ENCODE measurements at places on chromosomes 11 and 22. TPM values are rescaled to one million over a fixed set of nuclear protein-coding genes. Genes with fewer than 3 reads are reported as not detected.

DNA sequence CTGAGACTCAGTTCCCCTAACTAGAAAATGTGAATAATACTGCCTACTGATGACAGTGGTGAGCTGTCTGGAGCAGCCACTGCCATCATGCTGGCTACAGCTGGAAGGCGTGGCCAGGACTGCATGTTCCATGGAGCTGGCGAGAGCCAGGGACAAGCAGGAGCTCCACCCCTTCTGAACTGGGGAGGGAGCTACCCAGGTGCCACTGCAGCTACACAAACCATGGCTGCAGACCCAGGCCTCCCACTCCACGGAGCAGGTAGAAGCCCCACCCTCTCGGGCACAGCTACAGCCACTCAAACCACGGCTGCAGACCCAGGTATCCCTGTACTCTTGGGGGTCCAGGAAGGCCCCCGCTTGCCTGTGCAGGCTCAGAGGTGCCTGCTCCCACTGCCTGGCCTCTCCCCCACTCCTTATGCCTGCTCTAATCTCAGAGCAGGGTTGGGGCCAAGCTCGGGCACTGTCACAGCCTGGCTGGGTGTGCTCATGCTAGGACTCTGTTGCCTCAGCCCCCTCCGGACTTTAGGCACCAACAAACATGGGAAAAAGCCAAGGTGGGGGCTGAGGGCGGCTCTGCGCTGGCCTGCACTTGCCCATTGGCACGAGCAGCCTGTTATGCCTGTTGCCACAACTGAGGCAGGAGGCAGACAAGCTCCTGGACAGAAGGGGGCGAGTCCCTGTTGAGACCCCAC is 51.7 kb downstream of the RAB30 start:
- no peak for DNase-seq

Gene SSTR3
- total RNA-seq: 2.2 TPM

Gene POU2F3
- total RNA-seq: not detected

DNA sequence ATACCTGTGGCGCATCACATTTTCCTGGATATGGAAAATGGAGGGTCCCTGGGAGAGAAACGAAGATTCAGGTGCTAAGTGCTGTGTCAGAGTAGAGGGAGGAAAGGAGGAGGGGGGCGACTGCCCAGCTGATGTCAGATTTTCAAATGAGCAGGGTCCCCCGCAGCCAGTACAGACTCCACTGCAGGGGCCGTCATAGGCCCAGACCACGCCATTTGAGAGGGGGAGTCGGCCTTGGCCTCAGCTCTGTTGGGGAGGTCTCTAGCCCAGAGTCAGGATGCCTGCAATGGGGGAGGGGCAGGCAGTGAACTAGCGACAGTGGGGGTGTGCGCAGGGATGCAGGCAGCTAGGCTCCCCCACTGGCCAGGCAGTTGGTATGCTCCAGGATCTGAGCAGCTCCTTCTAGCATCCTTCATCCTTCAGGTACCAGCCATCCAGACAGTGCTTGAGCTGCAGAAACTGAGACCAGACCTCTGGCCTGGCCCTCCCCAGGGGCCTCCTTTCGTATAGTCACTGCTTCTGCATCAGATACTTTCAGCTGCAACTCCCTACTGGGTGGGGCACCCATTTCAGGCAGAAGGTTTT is at the start of the genes BSCL2 and GNG3:
Gene BSCL2 (minus strand): TSS at position 148 of the 585 bp plus-strand sequence. CDS start 229 bp downstream, outside the sequence.
Gene GNG3 (plus strand): TSS at position 400 of the 585 bp plus-strand sequence. CDS start 620 bp downstream, outside the sequence.
- peak; percentile 44 for DNase-seq

- DNase-seq: no peak
Observed at GRCh38 chr11:87125257-87125656, 87.5 kb downstream of the TMEM135 start.

DNA sequence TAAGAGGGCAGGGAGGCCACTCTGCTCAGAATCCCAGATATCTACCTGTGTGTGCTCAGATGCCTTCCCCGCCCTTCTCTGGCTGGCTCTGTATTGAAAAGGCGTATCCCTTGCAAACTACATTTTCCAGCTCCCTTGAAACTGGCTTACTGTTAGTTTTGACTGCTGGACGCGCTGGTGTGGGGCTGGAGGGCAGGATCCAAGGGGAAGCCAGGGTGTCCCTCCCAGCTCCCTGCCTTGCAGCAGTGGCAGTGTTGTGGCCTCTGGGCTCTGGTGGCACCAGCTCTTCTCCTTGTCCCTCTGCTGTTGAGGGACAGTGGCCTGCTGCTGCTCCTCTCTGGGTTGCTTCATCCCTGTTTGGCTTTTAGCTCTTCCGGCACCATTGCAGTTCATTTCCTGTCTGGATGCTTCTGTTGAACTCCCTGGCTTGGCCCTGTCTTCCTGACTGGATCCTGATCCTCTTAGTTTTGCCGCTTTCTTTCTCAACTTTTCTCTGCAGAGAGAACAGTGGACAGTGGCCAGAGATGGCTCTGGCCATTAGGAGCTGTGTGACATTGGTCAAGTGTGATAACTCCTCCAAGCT is 107.1 kb upstream of the PARVA start:
- DNase-seq: no peak

GRCh38 chr22:37994049-37994448 is 9.7 kb upstream of the SOX10 start:
- no peak for DNase-seq

GRCh38 chr22:50208939-50209892 is 8.4 kb downstream of the SELENOO start:
- no peak for DNase-seq

DNA sequence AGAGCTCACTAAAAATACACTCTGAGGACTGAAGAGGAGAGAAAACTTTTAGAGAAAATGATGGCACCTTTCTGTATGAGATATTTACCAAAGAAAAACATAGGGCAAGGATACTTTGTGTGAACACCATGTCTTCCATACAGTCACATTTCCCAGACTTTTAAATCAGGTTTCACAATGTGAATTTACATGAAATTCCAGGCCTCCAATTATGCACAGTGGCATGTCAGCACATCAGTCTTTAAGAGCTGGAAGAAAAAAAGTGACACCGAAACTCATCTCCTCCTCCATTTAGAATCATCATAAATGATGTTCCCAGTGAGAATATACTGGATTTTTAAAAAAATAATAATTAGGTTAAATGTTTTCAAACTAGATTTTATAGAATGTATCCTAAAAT is 232.2 kb upstream of the UBASH3B start:
- no peak for DNase-seq

GRCh38 chr22:38951734-38952133 is 5.7 kb upstream of the APOBEC3A start:
- no peak for DNase-seq

DNA sequence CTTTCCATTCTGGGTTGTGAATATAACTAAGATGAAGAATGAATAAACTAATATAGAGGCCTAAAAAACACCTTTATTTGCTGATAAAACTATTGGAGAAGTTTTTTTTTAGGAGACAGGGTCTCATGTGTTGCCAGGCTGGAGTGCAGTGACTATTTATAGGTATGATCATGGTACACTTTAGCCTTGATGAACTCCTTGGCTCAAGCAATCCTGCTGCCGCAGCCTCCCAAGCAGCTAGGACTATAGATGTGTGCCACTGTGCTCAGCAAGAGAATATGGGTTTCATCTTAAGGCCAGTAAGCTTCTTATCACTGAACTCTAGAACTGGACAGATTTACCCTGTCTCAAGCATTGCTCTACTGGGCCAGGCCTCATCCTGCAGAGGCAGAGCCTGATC is 26.6 kb downstream of the CCDC90B start:
- no peak for DNase-seq

Gene TH
- not detected for total RNA-seq

DNA sequence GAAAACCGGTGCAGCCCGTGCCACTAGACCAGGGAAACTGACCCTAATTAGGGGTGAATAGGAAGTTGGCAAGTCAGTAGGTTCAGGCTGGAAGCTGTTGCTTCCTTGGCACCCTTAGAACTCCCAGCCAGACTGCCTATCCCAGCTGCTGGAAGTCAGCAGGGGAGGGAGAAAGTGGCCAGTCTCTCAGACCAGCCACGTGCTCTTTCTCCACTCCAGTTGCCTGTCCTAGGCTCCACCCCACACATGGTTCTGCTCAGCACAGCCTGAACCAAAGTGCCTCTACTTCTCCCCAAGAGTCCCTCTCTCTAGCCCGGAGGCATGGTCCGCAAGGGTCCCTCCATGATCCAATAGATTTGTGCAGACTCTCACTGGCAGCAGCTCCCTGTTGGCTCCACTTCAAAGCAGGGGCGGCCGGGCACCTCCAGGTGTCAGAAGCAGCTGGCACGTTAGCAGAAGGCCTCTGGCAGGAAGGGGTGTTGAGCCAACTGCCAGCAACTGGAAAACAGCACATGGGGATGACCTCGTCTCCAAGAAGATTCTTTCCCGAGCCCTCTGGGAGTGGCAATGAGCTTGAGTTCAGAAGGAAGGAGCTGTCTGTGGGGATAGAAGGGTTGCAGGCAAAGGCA is 27.7 kb downstream of the ARFGAP2 start:
- DNase-seq: no peak

Gene FGF4
- total RNA-seq: not detected

DNA sequence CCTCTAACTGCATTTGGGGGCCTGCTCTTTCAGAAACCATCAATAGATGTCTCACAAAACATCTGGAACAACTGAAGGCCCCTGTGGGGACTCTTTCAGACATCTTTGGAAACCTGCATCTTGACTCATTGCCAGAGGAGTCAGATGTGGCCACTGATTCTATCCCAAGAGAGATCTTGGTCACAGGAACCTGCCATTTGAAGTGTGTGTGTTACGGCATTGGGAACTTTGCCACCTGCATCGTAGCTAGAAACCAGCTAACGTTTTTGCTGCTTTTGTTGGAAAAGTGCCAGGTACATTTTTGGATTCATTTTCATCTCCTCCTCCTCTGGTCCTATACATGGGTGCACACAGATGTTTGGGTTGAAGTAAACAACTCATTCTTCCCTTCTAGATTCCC is 4.3 kb downstream of the SRRD start:
- no peak for DNase-seq

- DNase-seq: no peak
Observed at GRCh38 chr11:63729326-63729725, 39.2 kb downstream of the ZFTA start.

- DNase-seq: peak; percentile 61
Observed at GRCh38 chr11:108733479-108734116, 68.7 kb downstream of the DDX10 start.

Gene MS4A15
- not detected for total RNA-seq

Gene C11orf86
- total RNA-seq: not detected

Gene USH1C
- total RNA-seq: not detected

DNA sequence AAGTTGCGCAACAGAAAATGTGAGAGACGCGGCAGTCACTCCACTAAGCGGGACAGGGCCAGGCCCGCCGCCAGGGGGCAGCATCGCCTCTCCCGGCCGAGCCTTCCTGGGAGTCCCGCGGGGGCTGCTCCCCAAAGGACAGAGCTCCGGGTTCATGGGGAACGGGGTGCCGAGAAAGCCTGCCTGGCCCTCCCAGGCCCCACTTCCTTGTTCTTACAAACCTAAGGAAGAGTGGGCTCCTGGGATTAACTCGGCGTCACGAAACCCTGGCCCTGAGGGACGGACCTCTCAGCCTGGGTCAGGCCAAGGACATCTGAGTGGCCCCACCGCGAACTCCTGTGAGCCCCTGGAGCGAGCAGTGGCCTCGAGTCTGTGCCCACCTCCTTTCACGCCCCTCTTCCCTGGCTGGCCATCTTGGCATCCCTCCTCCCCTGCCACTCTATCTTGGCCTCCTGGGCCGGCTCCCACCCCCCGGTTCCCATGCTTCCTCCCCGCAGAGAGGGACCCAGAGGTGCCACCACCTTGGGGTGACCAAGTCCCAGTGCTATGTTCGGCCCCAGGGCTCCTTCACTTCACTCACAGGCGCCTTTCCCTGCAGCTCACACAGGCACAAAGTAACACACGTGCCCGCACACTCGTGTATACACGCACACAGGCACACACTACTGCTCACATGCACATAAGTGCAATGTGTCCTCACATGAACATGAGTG is 99.9 kb upstream of the FGF3 start:
- peak; percentile 73 for DNase-seq

DNA sequence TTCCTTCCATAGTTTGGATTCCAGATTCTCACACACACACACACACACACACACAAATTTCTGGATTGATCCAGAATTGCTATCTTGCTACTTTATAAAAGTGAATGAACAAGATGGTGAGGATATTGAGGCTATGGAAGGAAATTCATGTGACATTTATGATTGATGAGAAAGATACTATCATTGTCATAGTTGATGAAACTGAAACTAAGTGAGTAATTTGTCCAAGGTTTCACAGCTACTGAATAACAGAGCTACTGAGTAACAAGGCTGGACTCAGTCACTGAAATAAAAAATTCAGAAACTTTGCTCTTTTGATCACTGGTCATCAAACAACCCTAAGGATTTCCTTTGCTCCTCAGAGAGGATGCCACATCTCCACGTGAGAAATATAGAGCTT is 16.2 kb downstream of the OR5D16 start:
- DNase-seq: no peak

- DNase-seq: peak; percentile 91
Observed at GRCh38 chr22:39520226-39521105, at the start of gene ATF4. Gene ATF4 (plus strand): TSS chr22:39520562. CDS start chr22:39521446, 884 bp downstream.

DNA sequence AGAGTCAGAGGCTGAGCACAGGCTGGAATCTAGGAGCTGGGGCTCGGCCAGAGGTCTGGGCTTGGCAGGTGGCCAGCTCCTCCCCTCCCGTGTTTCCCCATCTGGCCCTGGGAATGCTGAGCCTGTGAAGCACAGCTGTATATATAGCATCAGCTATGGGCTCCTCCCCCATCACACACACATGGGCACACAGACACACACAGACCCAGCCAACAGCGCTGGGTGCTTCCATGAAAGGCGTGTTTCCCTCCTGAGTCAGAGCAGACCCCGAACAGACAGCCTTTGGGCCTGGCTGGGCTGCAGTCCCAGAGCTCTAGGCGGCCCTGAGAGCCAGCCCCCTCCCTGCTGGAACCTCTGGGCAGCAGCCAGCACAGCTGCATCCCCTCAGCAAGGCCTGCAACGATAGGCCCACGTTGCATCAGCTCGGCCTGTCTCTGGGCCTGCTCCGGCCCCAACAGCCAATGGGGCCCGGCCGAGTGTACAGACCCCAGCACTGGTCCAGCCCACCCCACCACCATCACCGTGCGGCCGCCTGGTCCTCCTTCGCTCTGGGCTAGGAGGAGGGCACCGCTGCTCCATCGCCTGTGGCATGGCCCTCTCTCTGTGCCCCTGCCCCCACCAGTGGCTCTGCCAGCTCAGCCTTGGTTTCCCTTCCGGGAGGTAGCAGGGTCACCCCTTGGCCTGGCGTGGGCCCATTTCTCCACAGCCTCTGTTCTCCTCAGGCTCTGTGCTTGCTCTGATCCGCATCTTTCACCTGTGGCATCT is 7.6 kb upstream of the SERPINH1 start:
- no peak for DNase-seq

- DNase-seq: peak; percentile 40
Observed at GRCh38 chr11:1919391-1920127, at the start of gene TNNT3. Gene TNNT3 (plus strand): TSS chr11:1919703. CDS start chr11:1922875, 3,172 bp downstream.

Gene SLC22A25
- total RNA-seq: not detected

Gene VPREB3
- 0.70 TPM for total RNA-seq

DNA sequence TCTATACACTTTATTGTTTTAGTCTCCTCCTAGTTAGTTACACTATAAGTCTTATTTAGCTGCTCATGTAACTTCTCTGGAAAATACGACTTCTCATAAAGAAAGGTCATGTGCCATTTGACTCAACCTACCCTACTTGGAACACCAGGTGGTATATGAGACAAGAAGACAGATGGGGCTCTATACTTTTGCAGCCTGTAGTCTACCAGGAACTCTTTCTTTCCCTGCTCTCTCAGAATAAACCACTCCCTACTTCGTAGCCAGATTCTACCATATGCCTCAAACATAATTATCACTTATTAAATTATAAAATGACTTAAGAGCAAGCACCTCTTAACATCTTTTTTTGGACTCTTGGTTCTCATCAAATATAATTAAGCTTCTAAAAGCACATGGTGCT is 38.5 kb upstream of the RAPSN start:
- no peak for DNase-seq

Gene CASP5
- not detected for total RNA-seq

GRCh38 chr22:42716221-42716620 is 4.4 kb downstream of the A4GALT start:
- no peak for DNase-seq

GRCh38 chr11:120511820-120512738 is 531 bp downstream of the GRIK4 start:
- DNase-seq: no peak
